ENCODE measurements at places on chromosomes 16 and 17. TPM values are rescaled to one million over a fixed set of nuclear protein-coding genes. Genes with fewer than 3 reads are reported as not detected.

The KRTAP9-1 gene
- total RNA-seq, result not detected

GRCh38 chr17:65857718-65858117, 296.3 kb upstream of the AXIN2 start:
- H3K4me1 ChIP-seq, result no peaks in the 10 kb centered on the region
- no peak overlapping the region for H3K4me3 ChIP-seq
- H3K27ac ChIP-seq, result no peak overlapping the region
- DNase-seq, result no peak

DNA sequence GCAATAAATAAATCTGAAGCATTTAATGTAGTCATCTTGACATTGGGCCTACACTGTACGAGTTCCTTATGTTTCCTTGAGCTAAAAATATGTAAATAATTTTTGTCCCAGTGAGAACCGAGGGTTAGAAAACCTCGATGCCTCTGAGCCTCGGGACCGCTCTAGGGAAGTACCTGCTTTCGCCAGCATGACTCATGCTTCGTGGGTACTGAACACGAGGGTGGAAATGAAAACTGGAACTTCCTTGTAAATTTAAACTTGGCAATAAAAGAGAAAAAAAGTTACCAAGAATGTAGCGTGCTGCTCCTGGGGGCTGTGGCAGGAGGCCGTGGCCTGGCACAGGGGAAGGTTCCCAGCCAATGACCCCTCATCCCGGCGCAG, 74.1 kb downstream of the SOCS1 start:
- no peak overlapping the region for H3K27ac ChIP-seq
- peaks cover 5% of the 10 kb centered on the region for H3K4me1 ChIP-seq
- H3K36me3 ChIP-seq, result peaks cover 44% of the 10 kb centered on the region
- no peak overlapping the region for H3K4me3 ChIP-seq
- no peaks in the 10 kb centered on the region for H3K27me3 ChIP-seq
- DNase-seq, result peak; percentile 14

- no peaks in the 10 kb centered on the region for H3K4me1 ChIP-seq
- H3K4me3 ChIP-seq, result no peak overlapping the region
- no peaks in the 10 kb centered on the region for H3K27me3 ChIP-seq
- no peaks in the 10 kb centered on the region for H3K36me3 ChIP-seq
Observed at GRCh38 chr17:65130832-65131231, 6.3 kb upstream of the RGS9 start.

The CA5A gene
- total RNA-seq, result not detected

DNA sequence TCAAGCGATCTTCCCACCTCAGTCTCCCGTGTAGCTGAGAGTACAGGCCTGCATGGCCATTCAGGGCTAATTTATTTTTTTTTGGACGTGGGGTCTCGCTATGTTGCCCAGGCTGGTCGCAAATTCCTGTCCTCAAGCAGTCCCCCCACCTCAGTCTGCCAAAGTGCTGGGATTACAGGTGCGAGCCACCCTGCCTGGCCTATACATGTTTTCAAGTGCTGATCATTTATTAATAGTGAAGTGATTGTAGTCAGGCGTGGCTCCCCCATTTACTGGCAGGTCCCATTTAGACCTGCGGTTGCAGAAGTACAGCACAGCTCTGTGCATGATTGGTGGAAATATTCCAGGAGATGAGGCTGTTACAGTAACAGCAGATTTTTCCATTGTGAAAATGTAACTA, 8.4 kb downstream of the FOXK2 start:
- DNase-seq, result no peak
- no peak overlapping the region for H3K4me3 ChIP-seq
- peaks cover 94% of the 10 kb centered on the region for H3K4me1 ChIP-seq
- no peaks in the 10 kb centered on the region for H3K36me3 ChIP-seq

- no peaks in the 10 kb centered on the region for H3K27me3 ChIP-seq
- no peak overlapping the region for H3K27ac ChIP-seq
- H3K4me1 ChIP-seq, result no peaks in the 10 kb centered on the region
- peaks cover 92% of the 10 kb centered on the region for H3K36me3 ChIP-seq
Observed at GRCh38 chr16:70508752-70509151, 14.6 kb downstream of the COG4 start.

The KRT39 gene
- not detected for total RNA-seq

- no peaks in the 10 kb centered on the region for H3K27me3 ChIP-seq
- DNase-seq, result no peak
- H3K4me1 ChIP-seq, result peaks cover 7% of the 10 kb centered on the region
- no peak overlapping the region for H3K27ac ChIP-seq
- H3K36me3 ChIP-seq, result no peaks in the 10 kb centered on the region
Observed at GRCh38 chr17:50288306-50288705, 14.0 kb downstream of the TMEM92 start.

GRCh38 chr17:29449865-29450671, 59.9 kb downstream of the TAOK1 start:
- no peak for DNase-seq
- no peak overlapping the region for H3K27ac ChIP-seq
- peaks cover 51% of the 10 kb centered on the region for H3K4me1 ChIP-seq
- H3K27me3 ChIP-seq, result no peaks in the 10 kb centered on the region
- no peak overlapping the region for H3K4me3 ChIP-seq

DNA sequence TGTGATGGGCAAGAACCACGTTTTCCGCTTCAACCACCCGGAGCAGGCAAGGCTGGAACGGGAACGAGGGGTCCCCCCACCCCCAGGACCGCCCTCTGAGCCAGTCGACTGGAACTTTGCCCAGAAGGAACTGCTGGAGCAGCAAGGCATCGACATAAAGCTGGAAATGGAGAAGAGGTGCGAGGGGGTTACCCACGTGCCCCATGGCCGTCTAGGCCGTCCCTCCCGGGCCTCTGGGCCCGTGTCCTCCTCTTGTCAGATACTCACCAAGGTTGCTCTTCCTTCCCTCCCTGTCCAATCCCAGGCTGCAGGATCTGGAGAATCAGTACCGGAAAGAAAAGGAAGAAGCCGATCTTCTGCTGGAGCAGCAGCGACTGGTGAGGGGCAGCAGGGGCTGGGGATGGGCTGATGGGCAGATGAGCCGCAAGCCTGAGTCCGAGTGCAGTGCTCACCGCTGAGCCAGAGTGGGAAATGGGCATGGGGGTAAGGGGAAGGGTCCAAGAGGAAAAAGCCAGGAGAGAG, 14.7 kb downstream of the SLC52A1 start:
- H3K27me3 ChIP-seq, result no peaks in the 10 kb centered on the region
- H3K4me3 ChIP-seq, result no peak overlapping the region
- H3K36me3 ChIP-seq, result no peaks in the 10 kb centered on the region
- no peaks in the 10 kb centered on the region for H3K4me1 ChIP-seq
- no peak for DNase-seq

- no peak overlapping the region for H3K27ac ChIP-seq
- DNase-seq, result no peak
- no peaks in the 10 kb centered on the region for H3K27me3 ChIP-seq
- no peak overlapping the region for H3K4me3 ChIP-seq
Observed at GRCh38 chr17:13590441-13590840, 11.3 kb downstream of the HS3ST3A1 start.

The CCL17 gene
- not detected for total RNA-seq

The SMIM36 gene
- not detected for total RNA-seq

The TERB1 gene
- not detected for total RNA-seq

- no peak overlapping the region for H3K4me3 ChIP-seq
- H3K36me3 ChIP-seq, result no peaks in the 10 kb centered on the region
- DNase-seq, result no peak
- no peak overlapping the region for H3K27ac ChIP-seq
- no peaks in the 10 kb centered on the region for H3K27me3 ChIP-seq
Observed at GRCh38 chr16:49468611-49469310, 95.2 kb downstream of the C16orf78 start.

DNA sequence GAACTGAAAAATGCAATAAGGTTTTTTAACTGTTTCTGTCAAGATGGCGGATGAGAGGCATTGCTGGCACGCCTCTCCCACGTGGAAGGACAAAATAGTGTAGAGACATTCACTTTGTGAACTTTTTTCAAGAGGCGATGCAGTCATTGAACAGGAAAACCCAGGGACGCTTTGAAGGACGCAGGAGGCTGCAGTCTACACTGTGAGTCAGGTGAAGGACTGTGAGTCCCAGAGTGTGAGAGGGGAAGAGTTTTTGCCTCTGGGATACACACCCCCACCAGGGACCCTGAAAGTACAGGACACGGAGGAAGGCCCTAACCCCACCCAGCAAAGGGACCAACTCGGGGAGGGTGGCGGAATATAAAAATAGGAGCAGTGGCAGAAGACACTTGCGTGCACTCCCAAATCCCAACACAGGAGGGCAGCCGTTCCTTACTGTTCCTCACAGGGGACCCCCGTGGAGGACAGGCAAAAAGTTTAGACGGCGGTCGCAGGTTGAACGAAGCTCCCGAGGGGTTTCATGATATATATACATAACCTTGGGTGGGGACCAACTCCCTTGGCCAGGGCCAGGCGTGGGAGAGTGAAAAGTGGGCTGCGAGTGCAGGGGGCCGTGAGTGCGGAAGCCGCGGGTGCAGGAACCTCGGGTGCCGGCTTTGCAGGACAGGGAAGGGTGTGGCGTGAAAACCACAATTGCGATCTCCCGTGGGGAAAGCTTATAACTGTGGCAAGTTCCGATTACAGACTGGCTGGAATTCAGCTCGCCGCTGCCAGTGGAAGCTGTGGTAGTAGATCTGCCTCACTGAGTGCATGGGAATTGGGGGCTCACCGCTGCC, 82.0 kb upstream of the ALOX12 start:
- H3K4me3 ChIP-seq, result no peak overlapping the region
- no peaks in the 10 kb centered on the region for H3K4me1 ChIP-seq
- H3K27me3 ChIP-seq, result no peaks in the 10 kb centered on the region
- H3K27ac ChIP-seq, result no peak overlapping the region
- H3K36me3 ChIP-seq, result no peaks in the 10 kb centered on the region
- peak; percentile 44 for DNase-seq

The CIBAR2 gene
- not detected for total RNA-seq

- no peak for DNase-seq
- no peaks in the 10 kb centered on the region for H3K27me3 ChIP-seq
- peaks cover 8% of the 10 kb centered on the region for H3K4me1 ChIP-seq
- no peaks in the 10 kb centered on the region for H3K36me3 ChIP-seq
- no peak overlapping the region for H3K4me3 ChIP-seq
- H3K27ac ChIP-seq, result no peak overlapping the region
Observed at GRCh38 chr17:15169676-15170075, 95.5 kb downstream of the PMP22 start.

DNA sequence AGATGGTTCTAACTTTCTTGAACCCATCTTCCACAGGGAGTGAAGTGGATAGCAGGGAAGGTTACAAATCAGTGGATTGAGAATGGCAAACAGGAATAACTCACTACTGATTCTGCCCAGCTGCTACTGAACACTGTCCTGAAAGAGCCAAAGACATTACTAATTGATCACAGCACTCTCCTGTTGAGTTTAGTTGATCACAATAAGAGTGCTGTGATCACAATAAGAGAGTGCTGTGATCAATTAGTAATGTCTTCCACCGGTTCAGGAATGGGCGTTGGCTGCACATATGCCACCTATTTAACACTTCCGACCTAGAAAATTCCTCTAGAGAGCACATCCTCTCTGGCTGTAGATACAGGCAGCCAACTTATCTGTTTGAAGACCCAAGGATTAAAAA, 11.4 kb downstream of the CFAP97D1 start:
- no peaks in the 10 kb centered on the region for H3K27me3 ChIP-seq
- DNase-seq, result no peak
- H3K4me3 ChIP-seq, result no peak overlapping the region
- H3K36me3 ChIP-seq, result no peaks in the 10 kb centered on the region

DNA sequence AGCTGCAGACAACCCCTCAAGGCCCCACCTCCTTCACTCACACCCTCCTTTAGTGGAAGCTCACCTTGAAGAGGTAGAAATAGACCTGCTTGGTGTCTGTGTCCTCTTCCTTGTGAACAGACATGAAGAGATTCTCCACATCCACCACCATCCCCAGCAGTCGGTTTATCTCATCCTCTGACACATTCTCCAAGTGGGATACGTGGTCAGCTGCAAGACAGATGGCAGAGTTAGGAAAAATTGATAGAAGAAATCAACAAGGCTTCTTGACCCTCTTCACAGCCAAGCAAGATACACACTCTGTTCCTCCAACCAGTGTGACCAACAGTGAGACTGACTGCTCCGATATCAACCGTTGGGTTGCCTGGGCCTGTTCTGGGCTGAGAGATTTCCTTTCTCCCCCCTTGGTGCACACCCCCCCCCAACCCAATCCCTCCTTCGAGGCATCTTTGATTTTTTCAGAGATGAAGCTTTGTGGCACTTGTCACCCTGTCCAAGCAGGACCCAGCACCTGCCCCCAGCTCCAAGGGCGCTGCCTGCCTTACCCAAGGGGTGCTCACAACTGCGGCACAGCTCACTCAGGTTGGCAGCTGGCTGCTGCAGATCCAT, 902 bp downstream of the KAT2A start:
- H3K27me3 ChIP-seq, result no peaks in the 10 kb centered on the region
- no peak for DNase-seq
- H3K4me1 ChIP-seq, result peaks cover 10% of the 10 kb centered on the region

The NR1D1 gene
- total RNA-seq, result 23.4 TPM

- H3K4me3 ChIP-seq, result no peak overlapping the region
- no peaks in the 10 kb centered on the region for H3K36me3 ChIP-seq
- H3K4me1 ChIP-seq, result no peaks in the 10 kb centered on the region
- DNase-seq, result no peak
Observed at GRCh38 chr16:8928467-8928957, 35.2 kb downstream of the USP7 start.

DNA sequence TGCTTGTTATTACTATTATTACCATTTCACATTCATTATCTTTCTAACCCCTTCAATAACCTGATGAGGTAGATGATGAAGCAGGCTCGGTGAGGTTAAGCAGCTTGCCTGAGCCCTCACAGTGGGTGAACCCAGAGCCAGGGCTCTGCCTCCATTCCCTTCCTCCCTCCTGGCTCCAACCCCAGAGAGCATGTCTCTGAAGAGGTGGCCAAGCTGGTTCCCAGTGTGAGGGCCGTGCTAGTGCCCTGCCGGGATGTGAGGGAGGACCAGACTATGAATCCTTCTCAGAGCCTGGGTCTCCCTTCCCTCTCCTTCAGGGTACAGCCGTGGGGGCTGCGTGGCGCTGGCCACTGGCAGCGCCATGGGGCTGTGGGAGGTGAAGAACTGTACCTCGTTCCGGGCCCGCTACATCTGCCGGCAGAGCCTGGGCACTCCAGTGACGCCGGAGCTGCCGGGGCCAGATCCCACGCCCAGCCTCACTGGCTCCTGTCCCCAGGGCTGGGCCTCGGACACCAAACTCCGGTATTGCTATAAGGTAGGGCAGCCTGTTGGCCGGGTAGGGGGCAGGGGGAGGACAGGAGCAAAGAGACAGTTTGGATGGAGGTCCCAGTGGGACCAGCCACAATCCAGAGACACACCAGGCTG, 49.6 kb downstream of the MRC2 start:
- H3K36me3 ChIP-seq, result peaks cover 26% of the 10 kb centered on the region
- no peaks in the 10 kb centered on the region for H3K4me1 ChIP-seq
- no peak overlapping the region for H3K27ac ChIP-seq
- H3K4me3 ChIP-seq, result no peak overlapping the region
- no peaks in the 10 kb centered on the region for H3K27me3 ChIP-seq
- DNase-seq, result no peak

DNA sequence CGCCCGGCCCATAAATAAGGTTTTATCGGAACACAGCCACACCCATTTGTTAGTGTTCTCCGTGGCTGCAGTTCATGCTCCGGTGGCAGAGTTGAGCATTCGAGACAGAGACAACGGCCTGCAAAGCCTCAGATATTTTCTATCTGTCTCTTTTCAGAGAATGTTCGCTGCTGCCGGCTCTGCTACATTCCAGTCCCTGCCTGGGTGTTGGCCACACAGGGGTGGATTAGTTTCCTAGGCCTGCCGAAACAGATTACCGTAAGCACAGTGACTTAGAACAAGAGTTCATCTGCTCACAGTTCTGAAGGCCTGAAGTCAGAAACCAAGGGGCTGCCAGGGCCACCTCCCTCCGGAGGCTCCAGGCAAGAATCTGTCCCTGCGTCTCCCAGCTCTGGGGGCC, 19.1 kb upstream of the GSG1L start:
- no peaks in the 10 kb centered on the region for H3K36me3 ChIP-seq
- H3K4me1 ChIP-seq, result no peaks in the 10 kb centered on the region
- DNase-seq, result peak; percentile 10
- no peaks in the 10 kb centered on the region for H3K27me3 ChIP-seq
